IPS DF 6.9 (cell line): ENCODE measurements at places on chromosomes 1 and 21.
A peak's percentile ranks its signal among the peaks of the same experiment; 100 is the strongest.

- DNase-seq = peak; percentile 22
These were observed 52.2 kb upstream of the L1TD1 start for GRCh38 chr1:62142496-62142895.

- DNase-seq = no peak
These were observed 12.1 kb downstream of the OSBPL9 start for GRCh38 chr1:51628715-51629590.

GRCh38 chr1:39494671-39495410 is 3.4 kb downstream of the BMP8A start:
- no peak for DNase-seq

GRCh38 chr1:232568331-232568852 is 61.5 kb downstream of the SIPA1L2 start:
- no peak for DNase-seq

DNA sequence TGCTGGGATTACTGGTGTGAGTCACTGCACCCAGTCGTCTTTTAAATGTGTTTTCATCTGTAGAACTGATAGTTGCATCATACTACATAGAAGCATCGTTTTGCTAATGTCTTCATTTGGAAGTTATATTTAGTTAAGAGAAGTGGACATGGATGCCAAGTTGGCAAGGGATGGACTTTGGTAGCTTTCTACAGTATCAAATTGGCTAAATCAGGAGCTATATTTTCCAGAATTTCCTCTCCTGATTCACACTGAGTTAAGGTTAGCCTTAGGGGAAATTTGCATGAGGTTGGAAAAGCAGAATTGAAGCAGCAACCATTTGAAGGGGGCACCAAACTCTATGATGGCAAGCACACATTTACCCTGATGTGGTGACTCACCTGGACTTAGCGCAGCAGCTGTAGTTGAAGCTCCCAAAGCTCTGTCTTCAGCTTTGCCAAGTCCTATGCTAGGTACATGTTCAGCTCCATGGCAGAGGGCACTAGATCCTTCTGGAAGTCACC is 43.9 kb downstream of the DUSP10 start:
- DNase-seq = no peak

DNA sequence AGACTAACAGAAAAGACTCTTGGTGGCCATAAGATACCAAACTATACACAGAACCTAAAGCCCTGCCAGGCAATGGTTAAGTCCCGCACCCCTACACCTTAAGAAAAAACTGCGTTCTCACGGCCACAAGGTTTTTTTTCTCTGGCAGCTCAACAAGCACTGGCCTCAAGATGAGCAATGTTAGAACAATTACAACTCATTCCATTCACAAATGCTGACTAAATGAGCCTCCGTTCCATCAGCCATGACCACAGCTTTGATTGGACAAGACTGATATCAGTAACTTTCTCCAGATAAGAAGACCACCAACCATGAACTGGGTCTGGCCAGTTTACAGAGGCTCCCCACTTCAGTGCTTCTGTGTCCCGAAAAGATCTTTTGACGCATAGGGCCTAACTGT is 31.9 kb downstream of the SEC16B start:
- no peak for DNase-seq

DNA sequence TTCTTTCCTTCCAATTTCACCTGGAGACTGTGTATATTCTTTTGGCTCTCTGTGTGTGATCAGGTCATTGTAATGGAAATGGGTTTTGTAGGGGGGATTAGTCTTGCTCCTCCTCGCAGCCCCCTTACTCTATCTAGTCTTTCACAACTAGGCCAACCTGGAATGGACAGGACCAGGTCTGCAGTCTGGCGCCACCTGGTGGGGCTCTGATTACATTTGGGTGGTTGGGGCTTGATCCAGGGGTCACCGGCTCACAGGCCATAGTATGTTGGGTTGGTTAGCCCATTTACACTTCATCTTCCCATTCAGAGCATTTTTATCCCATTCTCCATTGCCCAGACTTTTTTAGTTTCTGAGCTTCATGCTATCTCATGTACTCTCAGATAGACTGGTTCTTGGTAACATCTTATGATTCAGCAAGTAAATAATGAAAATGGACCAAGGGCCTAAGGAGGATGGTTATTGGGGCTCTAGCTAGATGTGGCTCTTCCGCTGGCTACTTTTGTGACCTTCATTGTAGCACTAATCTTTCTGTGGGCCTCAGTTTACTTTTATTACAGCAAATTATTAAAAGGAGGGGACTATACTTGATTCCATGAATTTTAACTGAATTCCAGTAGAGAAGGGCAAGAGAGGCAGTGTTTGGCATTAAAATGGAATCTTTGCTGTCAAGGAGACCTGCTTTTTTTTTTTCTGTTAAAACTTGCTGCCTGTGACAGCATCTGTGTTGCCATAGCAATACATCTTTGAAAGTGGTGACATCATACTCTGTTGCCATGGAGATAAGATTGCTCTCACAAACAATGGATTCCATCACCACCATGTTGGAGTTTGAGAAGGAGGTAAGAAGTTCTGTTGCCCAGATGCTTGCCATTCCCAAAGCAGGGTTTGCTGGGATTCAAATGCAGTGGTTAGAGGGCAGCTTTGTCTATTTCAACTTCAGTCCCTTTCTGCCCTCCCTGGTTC is 150.1 kb downstream of the PLXNA2 start:
- DNase-seq = peak; percentile 68

GRCh38 chr1:3983181-3983580 is 83.1 kb upstream of the C1orf174 start:
- DNase-seq = no peak

- no peak for DNase-seq
These were observed 516.3 kb upstream of the BEND5 start for GRCh38 chr1:49293016-49293415.

DNA sequence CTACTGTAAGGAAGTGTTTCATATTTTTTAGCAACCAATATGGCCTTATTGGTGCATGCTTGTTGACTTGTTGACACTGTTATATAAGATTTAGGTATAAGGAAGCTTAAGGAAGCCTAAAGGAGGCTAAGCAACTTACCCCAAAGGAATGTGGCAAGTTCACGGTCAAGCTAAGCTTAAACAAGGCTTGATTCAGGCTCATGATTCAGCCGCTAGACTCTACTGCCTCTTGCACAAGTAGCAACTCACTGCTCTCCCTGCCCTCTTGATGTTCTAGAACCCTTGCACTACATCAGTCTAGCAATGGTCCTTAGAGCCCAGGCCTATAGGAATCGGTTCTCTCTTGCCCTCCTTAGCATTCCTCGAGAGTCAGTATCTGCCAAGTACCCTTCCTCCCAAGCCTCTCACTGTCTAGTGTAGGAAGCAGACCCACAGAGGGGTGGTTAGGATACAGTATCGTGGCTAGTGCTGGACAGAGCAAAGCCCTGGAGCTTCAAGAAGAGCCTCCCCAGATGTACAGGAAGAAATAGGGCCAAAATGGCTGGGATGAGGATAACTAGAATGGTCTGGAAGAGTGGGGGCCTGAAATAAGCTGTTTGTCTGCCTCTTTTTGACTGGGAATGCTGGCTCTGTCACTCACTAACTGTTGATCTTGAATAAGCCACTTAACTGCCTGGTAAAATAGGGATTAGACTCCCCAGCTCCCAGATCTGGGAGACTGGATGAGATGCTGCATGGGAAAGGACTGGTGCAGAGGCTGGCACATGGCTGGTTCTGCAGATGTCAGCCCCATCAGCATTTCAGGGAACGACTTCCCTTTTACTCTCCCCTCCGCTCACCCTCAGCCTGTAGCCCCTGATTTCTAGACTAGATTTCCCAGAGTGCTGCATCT is 122.2 kb downstream of the NAV1 start:
- DNase-seq = no peak

DNA sequence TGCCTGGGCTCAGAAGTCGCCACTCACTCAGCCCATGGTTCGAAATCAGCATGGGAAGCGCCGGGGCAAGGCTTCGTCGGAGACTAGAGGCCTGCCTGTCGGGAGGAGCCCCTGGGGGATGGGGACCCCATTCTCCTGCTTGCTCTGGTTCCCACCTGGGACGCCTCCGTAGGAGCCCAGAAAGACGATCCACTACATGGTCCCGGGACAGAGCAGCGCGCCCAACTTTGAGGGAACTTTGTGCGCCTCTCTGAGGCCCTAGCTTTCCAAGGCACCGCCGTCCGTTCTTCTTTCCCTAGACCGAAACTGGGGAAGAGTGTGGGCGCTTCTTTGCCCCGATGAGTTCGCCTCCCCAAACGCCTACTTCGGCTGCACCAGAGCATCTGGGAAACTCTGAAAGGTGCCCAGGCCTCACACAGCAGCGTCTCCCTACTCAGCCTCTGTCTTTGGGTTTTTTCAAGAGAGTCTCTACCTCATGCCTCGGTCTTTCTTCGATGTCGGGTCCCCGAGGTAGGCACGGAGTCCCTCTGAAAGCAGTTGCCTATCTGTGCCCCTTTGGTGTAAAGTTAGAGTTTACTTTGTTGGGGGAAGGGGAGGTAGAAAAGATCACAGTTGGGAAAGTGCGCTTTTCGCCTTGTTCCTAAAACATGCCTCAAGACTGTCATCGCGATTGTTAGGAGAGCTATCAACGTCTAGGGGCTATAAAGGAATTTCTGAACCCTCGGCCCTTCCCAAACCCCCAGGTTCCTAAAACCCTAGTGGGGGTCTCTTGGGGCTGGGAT is 14.0 kb downstream of the NR5A2 start:
- no peak for DNase-seq

GRCh38 chr1:27444632-27445031 is 45.3 kb downstream of the WASF2 start:
- no peak for DNase-seq

DNA sequence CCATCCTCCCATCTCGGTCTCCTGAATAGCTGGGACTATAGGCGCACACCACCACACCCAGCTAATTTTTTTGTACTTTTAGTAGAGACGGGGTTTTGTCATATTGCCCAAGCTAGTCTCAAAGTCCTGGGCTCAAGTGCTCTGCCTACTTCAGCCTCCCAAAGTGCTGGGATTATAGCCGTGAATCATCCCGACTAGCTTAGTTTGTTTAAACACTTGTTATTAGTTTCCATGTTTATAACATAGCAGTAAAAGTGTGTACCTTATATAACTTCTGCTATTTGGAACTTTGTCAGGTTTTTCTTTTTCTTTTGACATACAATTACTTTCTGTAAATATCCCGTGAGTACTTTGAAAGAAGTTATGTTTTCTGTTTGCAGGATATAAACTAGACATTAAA is 60.6 kb upstream of the C1orf21 start:
- DNase-seq = no peak

DNA sequence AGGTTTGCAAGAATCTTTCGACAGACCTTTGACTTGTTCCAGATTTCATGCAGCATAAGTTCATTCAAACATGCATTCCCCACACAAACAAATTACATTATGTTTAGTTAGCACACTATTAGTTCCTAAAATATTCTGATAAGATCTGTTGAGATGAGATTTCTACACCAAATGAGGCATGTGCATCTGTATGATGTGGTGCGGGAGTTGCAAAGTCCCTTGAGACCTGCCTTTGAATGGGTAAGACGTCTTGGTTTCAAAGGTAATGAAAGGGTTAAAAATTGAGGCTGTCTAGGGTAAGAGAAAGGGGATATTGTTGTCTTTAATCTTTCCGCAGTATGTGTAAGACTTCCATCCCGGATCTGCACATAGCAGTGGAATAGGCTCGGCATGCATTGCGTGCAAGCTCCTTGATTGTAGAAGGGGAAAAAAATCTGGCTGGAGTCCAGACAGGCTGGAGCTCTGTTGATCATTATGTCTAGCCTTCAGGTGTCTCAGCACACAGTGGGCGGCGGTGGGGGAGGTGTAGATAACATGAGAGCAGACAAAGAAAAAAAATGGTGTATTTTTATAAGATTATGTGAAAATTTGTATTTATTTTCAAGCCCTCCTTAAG is 296.6 kb downstream of the PTPRC start:
- no peak for DNase-seq

DNA sequence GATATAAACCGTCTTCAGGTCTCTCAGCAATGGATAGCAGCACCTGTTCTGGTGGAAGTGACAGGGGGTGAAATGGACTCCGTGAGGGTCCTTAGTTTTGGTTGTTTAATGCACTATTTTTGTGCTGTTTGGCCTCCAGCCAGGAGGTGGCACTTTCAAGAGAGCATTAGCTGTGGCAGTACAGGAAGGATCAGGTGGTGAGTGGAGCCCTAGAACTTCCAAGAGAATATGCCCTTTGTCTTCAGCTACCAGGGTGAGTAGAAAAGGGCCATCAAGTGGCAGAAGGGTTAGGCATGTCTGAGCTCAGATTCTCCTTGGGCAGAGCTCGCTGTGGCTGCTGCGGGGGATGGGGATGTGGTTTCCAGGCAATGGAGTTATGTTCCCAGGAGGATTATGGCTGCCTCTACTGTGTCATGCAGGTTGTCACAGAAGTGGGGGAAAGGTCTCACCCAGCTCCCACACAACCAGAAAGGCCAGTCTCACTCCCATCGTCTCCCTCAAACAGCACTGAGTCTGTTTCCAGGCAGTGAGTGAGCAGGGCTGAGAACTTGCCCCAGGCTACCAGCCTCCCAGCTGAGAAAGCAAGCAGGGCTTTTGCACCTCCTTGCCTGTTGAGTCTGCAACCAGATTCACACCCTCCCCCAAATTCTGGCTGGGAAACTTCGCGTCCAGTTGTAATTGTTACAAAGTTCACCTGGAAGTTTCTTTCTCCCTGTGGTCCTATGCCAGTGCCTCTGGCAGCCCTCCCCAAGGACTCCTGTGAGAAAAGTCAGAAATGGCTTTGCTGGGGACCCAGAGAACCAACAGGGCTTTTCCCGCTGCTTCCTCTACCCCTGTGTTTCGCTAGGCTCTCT is 39.1 kb upstream of the TTLL7 start:
- DNase-seq = no peak

DNA sequence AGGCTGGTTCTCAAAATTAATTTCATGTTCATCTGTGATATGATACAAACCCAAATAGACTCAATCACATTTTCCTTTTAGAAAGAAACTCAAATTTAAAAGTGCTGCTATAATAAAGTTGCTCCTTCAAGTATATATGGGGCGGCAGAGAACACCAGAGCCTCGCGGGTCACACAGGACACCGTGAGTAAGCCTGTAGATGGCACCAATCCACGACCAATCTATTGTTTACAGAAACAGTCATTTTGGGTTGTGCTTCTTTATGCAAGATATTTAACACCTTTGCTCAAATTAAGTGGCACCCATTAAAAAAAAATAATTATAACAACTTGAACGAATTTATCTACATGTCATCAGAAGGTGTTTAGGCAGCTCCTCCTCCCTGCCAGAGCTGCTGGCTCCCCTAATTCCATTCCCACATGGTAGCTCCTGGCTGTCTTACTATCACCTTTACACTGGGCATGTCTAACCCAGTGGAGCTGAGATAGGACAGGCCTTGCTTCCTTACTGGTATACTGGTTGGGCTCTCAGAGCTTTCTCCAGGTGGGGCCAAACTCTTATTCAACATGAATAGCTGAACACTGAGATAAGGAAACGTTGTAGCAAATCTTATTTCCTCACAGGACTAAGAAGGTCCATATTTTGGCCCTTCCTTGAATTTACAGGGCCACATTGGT is 287.0 kb downstream of the SDCCAG8 start:
- DNase-seq = no peak

- DNase-seq = no peak
These were observed 8.2 kb downstream of the HAPLN2 start for GRCh38 chr1:156627313-156627880.

GRCh38 chr1:204900721-204901120 is 30.1 kb downstream of the NFASC start:
- no peak for DNase-seq

GRCh38 chr1:181160998-181161870 is 72.7 kb downstream of the IER5 start:
- DNase-seq = no peak

- DNase-seq = no peak
These were observed 3.2 kb upstream of the CCNL2 start for GRCh38 chr1:1402072-1402900.

GRCh38 chr21:35428489-35428888 is 379.4 kb upstream of the RUNX1 start:
- no peak for DNase-seq
